ENCODE measurements at places on chromosomes 5 and 9.

DNA sequence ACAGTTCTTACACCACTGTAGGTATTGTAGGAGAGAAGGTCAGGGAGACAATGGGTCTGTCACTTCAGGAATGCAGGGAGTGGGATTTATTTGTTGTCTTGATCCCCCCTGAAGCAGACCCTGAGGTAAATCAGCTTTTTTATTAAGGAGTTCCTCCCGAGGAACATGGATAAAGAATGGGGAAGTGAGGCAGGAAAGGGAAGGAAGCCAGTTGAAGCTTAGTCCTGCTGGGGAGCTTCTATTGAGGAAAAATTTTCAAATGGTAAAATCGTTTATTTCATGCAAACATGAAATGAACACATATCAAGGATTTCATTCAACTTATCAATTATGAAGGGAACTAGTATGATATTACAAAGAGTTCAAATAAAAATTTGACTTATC lies 318.6 kb upstream of the PIK3R1 start:
- DNase-seq, result no peak

- no peak for DNase-seq
Measured at GRCh38 chr9:121989010-121989409, 104.1 kb downstream of the TTLL11 start.

GRCh38 chr5:146003852-146004251 lies 67.5 kb downstream of the SH3RF2 start:
- DNase-seq, result no peak

DNA sequence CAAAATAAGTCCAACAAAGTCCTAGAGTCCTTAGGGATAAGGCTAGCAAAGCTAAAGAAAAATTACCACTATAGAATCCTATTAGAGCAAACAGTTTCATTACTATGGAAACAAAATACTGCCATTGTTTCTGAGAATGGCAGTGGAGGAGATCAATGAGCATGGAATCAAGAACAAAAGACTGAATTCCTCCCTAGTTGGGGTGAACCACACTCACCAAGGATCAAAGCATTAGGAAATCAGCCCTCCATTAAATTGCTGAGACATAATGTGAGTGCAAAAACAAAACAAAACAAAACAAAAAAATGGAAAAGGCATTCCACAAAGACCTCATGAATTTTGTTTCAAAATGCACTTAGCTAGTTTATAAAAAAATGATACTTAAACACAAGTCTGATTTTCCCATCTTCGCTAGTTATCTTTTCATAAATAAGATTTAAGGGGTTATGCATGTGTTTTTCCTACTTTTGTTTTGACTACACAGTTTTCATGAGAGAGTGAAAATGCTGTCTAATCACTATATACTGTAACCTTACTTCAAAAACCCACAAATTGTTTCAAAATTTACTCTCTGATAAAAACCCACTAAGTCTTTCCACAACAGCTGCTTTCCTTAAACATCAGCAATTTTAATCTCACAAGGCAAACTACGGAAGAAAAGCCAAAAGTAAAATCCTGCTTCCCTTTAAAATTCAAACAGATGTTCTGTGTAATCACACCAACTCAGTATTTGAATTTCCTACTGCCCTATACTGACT lies 9.7 kb downstream of the SERINC5 start:
- DNase-seq, result peak; percentile 26

All from NCI-H1930 (cell line).